ENCODE measurements at places on chromosomes 12 and 14.
A peak's percentile ranks its signal among the peaks of the same experiment; 100 is the strongest.

GRCh38 chr12:65313719-65314317, 35.3 kb downstream of the MSRB3 start:
- peak; percentile 66 for DNase-seq

- no peak for DNase-seq
These were observed 19.9 kb downstream of the SETD1B start for GRCh38 chr12:121823727-121824115.

DNA sequence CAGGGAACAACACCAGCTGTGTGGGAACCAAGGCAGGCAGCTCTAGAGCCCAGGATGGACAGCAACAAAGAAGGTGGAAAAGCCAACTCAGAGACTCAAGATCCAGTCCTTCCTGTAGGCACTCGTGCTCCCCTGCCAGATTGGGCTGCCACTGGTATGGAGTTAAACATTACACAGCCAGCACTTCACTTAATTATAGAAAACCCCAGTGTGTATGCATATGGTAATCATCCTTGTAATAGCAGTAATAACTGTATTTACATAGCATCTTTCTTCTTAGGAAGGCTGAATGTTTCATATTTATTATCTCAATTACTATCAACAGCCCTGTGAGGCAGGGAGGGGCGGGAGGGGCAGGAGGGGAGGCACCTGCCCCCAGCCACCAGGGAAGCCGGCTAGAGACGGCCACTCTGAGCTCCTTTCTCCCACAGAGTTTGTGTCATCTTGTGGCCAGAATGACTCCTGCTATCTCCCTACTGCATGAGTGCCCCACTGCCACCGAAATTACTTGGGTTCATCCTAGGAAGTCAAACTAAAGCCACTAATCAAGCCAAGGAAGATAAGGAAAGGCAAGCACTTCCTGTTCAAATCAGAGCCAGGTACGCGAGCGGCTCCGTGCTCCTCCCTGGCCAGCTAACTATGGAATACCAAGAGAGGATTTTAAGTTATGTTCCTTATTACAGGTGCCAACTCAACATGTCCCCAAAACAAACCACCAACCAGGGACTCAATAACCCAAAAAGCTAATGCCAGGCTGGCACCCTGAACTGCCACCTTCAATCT, 15.7 kb upstream of the RAB35 start:
- no peak for DNase-seq

- DNase-seq: no peak
These were observed 92.9 kb downstream of the TMEM30B start for GRCh38 chr14:61188196-61188595.

- no peak for DNase-seq
These were observed 51.9 kb upstream of the KCNMB4 start for GRCh38 chr12:70314145-70314544.

DNA sequence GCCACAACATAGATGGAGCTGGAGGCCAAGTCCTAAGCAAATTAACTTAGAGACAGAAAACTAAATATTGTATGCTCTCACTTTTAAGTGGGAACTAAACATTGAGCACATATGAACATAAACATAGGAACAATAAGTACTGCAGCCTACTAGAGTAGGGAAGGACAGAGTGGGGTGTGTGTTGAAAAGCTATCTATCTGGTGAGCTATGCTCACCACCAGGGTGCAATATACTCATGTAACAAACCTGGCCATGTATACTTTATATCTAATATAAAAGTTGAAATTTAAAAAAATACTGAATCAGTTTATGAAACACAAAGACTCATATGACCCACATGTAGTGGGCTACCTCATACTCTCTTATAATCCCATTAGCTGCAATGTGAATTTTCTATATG, 1305.0 kb downstream of the LRFN5 start:
- peak; percentile 20 for DNase-seq

DNA sequence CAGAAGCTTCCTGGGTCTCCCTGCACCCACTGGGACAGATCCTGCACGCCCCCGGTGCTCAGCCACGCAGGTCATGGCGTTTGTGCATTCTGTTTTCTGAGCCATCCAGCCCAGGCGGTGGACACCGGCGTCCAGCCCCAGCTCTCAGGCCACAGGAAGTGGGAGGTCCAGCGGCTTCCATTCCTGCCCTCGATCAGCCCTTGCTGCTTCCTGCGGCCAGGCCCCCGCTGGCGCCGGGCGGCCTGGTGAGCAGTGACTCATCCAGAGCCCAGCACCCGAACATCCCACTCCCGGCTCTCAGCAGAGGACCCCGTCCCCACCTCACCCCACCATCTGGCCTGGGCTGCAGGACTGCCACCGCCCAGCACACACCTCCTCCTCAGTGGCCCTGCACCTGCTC, 18.0 kb upstream of the NUDT14 start:
- DNase-seq: peak; percentile 32

DNA sequence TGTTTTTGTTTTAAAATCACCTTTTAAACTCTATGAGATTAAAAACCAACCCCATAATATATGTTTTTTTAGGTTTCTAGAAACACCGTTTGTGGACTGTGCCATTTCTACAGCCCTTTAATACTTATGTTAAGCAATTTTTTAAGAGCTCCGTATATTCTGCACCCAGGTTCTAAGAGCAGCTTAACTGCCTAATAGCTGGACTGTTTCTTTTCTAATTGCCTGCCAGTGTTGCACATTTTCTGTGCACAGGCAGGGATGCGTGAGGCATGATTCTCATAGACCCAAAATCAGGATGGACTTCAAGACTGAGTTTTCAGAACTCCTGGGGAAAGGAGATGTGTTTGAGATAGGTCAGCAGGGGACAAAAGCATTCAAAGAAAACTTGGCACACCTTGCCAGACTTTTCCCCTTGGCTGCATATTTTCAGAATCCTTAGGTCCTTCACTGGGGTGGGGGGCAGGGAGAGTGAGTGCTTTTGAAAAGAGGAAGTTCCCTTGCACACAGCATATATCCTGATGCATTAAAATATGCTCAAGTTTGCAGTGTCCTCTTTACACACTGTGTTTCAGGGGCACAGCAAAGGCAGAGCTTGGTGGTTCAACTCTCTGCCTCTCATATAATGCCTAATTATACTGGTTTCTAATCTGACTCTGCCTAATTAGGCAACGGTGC, 27.9 kb downstream of the TMEM30B start:
- DNase-seq: no peak

DNA sequence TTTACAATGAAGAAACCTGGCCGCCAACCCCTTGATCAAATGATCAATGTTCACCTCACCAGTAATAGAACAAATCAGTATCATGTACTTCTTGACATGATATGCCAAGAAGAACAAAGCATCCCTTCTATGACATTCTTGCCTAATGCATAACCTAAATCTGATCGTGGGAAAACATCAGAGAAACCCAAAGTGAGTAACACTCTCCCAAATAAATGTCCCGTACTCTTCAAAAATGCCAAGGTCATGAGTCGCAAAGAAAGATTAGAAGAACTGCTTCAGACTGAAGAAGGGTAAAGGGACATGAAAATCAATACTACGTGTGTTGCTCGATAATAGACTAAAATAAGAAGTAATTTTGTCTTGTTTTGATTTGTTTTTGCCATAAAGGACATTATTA, 11.4 kb upstream of the SLC25A3 start:
- no peak for DNase-seq
